Uterus (tissue), 4 donors: ENCODE measurements at places on chromosomes 5 and 9.

DNA sequence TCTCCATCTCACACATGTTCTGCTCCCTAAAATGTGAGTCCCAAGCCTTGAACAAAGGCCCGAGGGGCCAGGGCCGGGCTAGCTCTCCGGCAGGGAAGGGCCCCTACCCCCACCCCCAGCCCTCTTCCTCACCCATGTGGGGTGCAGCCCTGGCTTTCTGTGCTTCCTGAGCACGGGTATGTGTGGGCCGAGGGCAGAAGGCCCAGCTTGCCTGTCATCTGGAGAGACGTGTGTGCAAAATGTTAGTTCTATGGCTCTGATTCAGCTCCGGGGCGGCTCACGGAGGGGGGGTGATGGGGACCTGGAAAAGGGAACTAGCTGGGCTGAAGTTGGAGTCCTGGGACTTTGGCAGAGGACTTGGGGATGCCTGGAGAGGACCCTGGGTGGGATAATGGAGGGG is 90.3 kb upstream of the ARAP3 start:
- peak; percentile 32 for DNase-seq
- H3K36me3 ChIP-seq: no peaks in the 10 kb centered on the region
- H3K4me1 ChIP-seq: peaks cover 10% of the 10 kb centered on the region
- H3K27ac ChIP-seq: peak overlapping the region; percentile 28
- no peak overlapping the region for H3K4me3 ChIP-seq

- H3K27me3 ChIP-seq: no peaks in the 10 kb centered on the region
- no peak for DNase-seq
- no peak overlapping the region for H3K4me3 ChIP-seq
- H3K36me3 ChIP-seq: no peaks in the 10 kb centered on the region
These were observed 484.9 kb downstream of the BNC2 start for GRCh38 chr9:16385590-16385989.

GRCh38 chr5:31809050-31809870 is 170.3 kb downstream of the PDZD2 start:
- H3K36me3 ChIP-seq: no peaks in the 10 kb centered on the region
- no peaks in the 10 kb centered on the region for H3K4me1 ChIP-seq
- H3K27ac ChIP-seq: no peak overlapping the region
- no peak overlapping the region for H3K4me3 ChIP-seq
- no peaks in the 10 kb centered on the region for H3K27me3 ChIP-seq

DNA sequence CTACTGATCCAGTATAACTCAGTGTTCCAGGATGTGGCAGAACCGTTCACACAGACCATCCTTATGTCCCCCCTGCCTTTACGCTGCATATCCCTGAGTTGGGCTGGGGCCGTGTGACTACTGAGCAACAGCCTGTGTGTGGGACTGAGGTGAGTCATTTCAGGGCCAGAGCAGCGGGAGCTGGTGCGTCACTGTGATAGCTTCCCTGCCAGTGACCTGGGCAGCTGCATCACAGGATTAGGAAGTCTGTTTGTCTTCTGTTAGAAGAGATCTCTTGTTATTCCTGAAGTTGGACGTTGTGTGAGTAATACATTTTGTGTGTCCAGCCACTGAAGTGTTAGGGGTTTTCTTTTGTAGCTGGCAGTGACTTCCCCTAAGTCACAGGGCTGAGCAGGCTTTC is 35.6 kb downstream of the TPPP start:
- no peak for DNase-seq
- H3K27ac ChIP-seq: no peak overlapping the region
- no peaks in the 10 kb centered on the region for H3K4me1 ChIP-seq
- H3K27me3 ChIP-seq: no peaks in the 10 kb centered on the region
- no peaks in the 10 kb centered on the region for H3K36me3 ChIP-seq

- H3K4me3 ChIP-seq: no peak overlapping the region
- no peaks in the 10 kb centered on the region for H3K4me1 ChIP-seq
- H3K36me3 ChIP-seq: no peaks in the 10 kb centered on the region
These were observed 572.5 kb upstream of the ARRDC3 start for GRCh38 chr5:91955610-91956009.

- no peaks in the 10 kb centered on the region for H3K27me3 ChIP-seq
- no peaks in the 10 kb centered on the region for H3K36me3 ChIP-seq
- no peaks in the 10 kb centered on the region for H3K4me1 ChIP-seq
These were observed 66.9 kb downstream of the SYK start for GRCh38 chr9:90868555-90868954.

GRCh38 chr9:34536685-34537084 is 13.9 kb upstream of the ENHO start:
- no peak overlapping the region for H3K27ac ChIP-seq
- H3K27me3 ChIP-seq: no peaks in the 10 kb centered on the region
- no peaks in the 10 kb centered on the region for H3K36me3 ChIP-seq
- DNase-seq: no peak
- H3K4me1 ChIP-seq: no peaks in the 10 kb centered on the region
- H3K4me3 ChIP-seq: no peak overlapping the region

DNA sequence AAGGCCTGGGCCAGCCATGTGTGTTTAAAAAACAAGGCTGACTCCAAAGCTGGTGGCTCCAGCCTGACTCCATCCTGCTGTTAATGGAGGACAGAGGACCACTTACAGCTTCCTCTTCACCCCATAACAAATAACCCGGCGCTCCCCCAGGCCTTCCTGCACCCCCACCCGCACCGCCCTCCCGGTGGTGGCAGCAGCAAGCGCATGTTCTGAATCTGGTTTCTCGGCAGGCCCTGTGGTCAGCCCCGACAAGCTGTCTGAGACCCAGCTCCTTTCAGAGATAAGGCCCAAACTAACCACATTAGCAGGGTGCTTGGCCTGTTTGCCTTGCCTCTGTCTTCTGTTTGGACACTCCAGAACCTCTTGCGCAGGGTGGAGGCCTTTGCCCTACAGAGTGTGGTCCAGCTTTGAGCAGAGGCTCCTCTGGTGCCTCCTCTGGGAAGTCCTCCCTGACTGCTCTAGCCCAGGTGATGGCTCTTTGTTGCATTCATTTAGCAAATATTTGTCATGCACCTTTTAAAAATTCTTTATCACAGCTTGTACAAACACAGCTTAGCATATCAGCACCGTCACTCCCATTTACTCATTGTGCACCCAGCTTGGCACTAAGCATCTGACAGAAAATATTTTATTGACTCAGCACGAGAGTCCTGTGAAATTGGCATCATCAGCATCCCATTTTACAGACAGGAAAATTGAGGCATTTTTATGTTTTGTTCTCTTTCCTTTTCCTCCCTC is 78.4 kb downstream of the NDFIP1 start:
- DNase-seq: no peak
- no peak overlapping the region for H3K27ac ChIP-seq
- H3K27me3 ChIP-seq: no peaks in the 10 kb centered on the region
